ENCODE measurements at places on chromosomes 13 and 19.

- no peak for DNase-seq
Measured at GRCh38 chr19:7690779-7691258, 10.2 kb downstream of the TRAPPC5 start.

DNA sequence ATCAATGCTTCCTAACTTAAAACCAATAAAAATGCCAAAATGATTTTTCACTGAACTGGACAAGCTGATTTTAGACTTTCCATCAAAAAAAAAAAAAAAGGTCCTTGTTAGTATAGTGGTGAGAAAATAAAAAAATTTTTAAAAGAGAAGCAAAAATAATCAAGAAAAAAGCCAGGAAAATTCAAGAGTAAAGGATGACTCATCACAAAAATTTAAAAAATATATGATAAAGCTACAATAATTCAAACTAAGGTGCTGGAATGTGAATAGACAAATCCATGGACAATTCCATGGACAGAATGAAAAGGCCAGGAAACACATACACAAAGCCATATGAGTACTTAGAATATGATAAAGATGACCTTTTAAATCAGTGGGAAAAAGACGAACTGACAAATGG lies 26.1 kb downstream of the ALG5 start:
- DNase-seq: no peak

DNA sequence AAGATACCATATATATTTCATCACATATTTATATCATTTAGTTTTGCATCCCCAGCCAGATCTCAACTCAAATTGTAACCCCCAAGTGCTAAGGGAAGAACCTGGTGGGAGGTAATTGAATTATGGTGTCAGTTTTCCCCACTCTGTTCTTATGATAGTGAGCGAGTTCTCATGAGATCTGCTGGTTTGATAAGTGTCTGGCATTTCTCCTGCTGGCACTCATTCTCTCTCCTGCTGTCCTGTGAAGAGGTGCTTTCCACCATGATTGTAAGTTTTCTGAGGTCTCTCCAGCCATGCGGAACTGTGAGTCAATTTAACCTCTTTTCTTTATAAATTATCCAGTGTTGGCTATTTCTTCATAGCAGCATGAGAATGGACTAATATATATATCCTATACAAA lies 462.5 kb upstream of the SLITRK5 start:
- no peak for DNase-seq

- DNase-seq: no peak
Measured at GRCh38 chr13:52707375-52707774, 32.2 kb downstream of the CNMD start.

- DNase-seq: peak; percentile 72
Measured at GRCh38 chr19:54179921-54180461, 7.0 kb upstream of the TMC4 start.

All from fibroblast of pulmonary artery (primary cell).